Neural crest cell (in vitro differentiated cells): ENCODE measurements at places on chromosomes 1 and 21. TPM values are rescaled to one million over a fixed set of nuclear protein-coding genes. Genes with fewer than 3 reads are reported as not detected.

Gene KCNJ9
- total RNA-seq: 0.11 and 0.19 TPM in 2 replicates

Gene LRRN2
- 4.5 and 5.0 TPM in 2 replicates for total RNA-seq

Gene LCA5L
- 1.2 and 1.4 TPM in 2 replicates for total RNA-seq

Gene IVL
- not detected in 2 replicates for total RNA-seq

Gene TCHHL1
- total RNA-seq: not detected in 2 replicates
